Fibroblast of villous mesenchyme (primary cell): ENCODE measurements at places on chromosomes 7 and 10. TPM values are rescaled to one million over a fixed set of nuclear protein-coding genes. Genes with fewer than 3 reads are reported as not detected.

The PTTG1IP2 gene
- not detected in 2 replicates for total RNA-seq

The CNPY1 gene
- total RNA-seq = not detected in 2 replicates

The SPDYE5 gene
- not detected in 2 replicates for total RNA-seq

The ANTXRL gene
- not detected in 2 replicates for total RNA-seq

The ZWINT gene
- total RNA-seq = 28.0 and 29.4 TPM in 2 replicates

The TNS3 gene
- total RNA-seq = 120 and 202 TPM in 2 replicates

The GDF2 gene
- total RNA-seq = not detected in 2 replicates

The AMPH gene
- total RNA-seq = 0.86 and 0.97 TPM in 2 replicates

The METTL27 gene
- total RNA-seq = 1.6 and 2.6 TPM in 2 replicates

The CCDC172 gene
- not detected in 2 replicates for total RNA-seq

The OR2A1 gene
- total RNA-seq = under 0.01 TPM in 2 replicates

The SFMBT2 gene
- total RNA-seq = 1.7 and 2.6 TPM in 2 replicates

The CRCP gene
- total RNA-seq = 47.4 and 53.1 TPM in 2 replicates
